Activated effector memory CD4-positive, alpha-beta T cell treated with Interleukin-2 at 50 U/mL for 16 hours (primary cell): ENCODE measurements at places on chromosomes 13 and 19.

GRCh38 chr13:26919311-26919710, 158.7 kb upstream of the GPR12 start:
- DNase-seq: no peak

- no peak for DNase-seq
These were observed 127.1 kb downstream of the VWA8 start for GRCh38 chr13:41833831-41834230.

- DNase-seq: no peak
These were observed 177.1 kb downstream of the RBM26 start for GRCh38 chr13:79228972-79229371.

DNA sequence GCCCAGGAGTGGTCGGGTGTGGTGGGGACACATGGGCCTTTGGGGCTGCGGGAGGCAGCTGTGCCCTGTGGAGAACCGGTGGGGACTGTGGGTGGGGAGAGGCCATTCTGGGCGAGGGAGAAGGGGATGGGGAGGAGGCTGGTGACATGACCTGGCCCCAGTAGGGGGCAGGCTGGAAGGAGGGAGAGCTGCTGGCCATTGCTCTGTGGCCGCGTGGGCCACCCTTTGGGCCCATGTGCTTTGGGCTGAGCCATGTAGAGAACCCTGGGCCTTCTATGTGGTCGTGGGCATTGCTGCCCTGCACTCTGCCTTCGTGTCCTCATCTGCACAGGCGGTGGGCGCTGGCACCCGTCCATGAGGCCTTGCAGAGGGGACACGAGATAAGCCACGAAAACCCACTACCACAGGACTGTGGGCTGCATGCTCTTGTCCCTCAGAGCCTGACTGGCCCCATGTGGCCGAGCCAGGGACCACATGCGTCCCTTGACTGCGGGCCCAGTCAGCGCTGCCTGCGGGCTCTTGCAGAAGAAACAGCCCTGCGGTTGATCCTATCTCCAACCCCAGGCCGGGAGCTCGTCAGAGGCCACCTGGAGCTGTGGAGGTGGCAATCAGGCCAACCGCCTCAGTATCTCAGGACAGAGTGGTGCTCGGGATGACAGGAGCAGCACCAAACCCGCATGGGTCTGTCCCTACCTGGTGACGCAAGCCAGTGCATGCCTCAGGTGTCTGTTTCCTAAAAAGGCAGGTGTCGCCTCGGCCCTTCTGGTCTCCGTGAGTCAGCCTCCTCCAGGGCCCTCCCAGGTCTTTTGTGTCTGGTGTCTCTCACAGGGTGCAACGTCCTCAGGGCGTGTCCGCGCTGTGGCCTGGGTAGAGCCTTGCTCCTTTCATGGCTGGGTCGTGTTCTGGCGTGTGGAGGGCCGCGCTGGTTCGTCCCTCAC, 14.3 kb downstream of the FZR1 start:
- DNase-seq: no peak

DNA sequence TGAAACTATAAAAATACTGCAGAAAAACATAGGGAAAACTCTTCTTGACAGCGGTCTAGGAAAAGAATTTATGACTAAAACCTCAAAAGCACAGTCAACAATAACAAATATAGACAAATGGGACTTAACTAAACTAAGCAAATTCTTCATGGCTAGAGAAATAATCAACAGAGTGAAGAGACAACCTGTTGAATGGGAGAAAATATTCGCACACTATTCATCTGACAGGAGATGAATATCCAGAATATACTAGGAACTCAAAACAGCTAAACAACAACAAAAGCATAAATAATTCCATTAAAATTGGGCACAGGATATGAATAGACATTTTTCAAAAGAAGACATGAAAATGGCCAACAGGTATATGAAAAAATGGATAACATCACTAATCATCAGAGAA, 303.6 kb upstream of the PRR20A start:
- DNase-seq: no peak

- no peak for DNase-seq
These were observed 11.5 kb downstream of the THOP1 start for GRCh38 chr19:2796659-2797266.

DNA sequence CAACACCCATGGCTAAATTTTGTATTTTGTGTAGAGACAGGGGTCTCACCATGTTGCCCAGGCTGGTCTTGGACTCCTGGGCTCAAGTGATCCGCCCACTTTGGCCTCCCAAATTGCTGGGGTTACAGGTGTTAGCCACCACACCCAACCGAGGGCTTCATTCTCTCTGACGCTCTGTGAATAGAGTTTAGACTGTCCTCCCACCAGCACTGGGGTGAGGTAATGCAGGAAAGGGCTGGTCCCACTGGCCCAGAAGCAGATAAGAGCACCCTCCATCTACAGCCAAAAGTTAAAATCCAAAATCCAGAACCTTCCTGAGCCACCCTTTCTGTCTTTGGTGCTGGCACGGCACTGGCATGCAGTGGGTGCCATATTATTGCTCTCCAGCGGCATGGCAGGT, 31.8 kb upstream of the HOMER3 start:
- no peak for DNase-seq

DNA sequence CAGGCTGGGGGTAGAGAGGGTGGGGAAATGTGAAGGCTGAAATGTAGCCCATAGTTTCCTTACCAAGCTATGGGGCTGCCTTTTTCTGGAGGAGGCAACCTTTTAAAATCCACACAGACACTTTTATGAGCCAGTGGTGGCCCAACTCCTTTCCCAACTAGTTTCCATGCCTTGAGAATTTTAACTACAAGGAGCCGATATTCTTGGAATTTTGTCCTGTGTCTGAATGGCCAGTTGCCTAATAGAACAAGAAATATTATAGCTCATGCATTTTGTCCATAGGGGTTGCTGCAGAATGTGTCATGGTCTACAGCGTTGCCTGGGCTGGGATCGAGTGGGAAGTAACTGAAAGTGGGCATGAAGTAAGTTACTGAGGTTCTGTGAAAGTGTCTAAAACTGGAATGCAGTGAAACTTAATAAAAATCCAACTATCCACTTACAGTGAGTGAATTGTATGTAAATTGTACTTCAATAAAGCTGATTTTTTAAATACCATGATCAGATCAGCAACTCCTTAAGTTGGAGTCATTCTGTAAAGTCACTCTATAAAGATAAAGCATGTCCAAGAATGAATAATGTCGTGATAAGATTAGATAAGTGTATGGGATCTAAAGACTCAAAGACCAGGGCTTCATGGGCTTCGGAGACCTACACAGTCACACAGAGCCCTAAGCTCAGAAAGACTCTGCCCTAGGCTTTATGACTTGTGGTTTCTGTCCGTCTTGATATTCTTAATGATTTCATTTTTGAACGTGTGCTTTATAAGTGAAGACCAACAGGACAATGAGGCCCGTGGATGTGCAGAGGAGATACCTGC, 122.6 kb upstream of the FNDC3A start:
- no peak for DNase-seq

DNA sequence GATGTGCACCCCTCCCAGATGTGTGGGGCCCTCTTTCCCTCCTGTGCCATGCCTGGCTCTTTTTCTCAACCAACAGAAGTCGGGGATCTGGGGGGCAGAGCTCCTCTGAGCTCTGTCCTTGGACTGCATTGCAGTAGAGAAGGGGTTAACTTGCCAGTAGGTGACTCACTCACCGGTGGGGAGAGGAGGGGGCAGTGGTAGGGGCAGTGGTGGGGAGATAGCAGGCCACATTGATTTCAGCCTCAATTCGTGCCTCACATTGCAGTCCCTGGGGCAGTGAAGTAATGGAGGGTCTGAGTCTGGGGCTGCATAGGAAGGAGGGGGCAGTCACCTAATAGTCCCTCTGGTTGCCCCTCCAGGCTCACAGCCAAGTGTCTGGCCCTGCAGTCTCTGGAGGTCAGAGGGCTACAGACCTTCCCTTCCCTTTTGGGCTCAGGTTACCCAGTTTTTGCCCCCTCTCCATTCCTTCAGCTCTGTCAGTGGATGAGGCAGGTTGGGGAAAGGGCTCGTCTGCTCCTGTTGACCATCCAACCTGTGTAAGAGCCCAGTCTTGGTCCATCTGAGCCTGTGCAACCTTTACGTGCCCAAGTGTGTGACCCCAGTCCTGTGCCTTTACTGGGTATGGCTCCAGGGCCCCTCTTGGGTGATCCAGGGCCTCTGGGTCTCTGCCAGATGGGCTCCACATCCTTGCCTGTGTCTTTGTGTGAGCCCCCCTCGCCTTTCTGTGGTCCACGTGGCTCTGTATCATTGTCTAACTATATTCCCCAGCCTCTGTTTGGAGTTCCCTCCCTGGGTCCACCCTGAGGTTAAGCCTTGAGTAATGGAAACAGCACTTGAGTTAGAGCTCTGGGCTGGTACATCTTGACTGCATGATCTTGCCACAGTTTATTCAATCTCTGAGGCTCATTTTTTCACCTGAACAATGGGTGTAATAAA, 13.0 kb downstream of the CIC start:
- no peak for DNase-seq

- no peak for DNase-seq
These were observed 987.9 kb downstream of the OLFM4 start for GRCh38 chr13:54016542-54016941.

GRCh38 chr13:71218960-71219359, 648.0 kb downstream of the DACH1 start:
- no peak for DNase-seq

DNA sequence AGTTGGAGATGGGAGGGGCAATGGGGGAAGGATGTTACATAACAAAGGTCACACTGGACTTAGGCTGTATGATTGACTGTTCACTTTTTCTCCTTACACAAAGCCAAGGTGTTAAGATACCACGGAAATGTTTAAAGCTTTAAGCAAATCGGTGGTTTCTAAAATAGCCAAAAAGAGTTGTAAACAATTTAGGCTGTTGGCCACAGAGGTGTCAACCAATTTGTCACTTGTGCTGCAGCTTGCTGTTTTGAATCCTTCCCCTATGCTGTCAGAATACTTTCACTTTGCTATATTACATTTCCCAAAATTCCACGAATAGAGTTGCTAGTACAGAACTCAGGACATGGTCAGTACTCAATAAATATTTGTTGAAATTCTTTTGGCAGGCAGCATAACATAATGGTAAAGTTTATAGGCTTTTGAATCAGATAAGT, 149.3 kb downstream of the VWA8 start:
- DNase-seq: no peak

- DNase-seq: no peak
These were observed 18.6 kb downstream of the IZUMO4 start for GRCh38 chr19:2115324-2115723.

- DNase-seq: no peak
These were observed 273.5 kb downstream of the FGF14 start for GRCh38 chr13:102128216-102128810.

- no peak for DNase-seq
These were observed 4.1 kb downstream of the FCER2 start for GRCh38 chr19:7697721-7698287.

DNA sequence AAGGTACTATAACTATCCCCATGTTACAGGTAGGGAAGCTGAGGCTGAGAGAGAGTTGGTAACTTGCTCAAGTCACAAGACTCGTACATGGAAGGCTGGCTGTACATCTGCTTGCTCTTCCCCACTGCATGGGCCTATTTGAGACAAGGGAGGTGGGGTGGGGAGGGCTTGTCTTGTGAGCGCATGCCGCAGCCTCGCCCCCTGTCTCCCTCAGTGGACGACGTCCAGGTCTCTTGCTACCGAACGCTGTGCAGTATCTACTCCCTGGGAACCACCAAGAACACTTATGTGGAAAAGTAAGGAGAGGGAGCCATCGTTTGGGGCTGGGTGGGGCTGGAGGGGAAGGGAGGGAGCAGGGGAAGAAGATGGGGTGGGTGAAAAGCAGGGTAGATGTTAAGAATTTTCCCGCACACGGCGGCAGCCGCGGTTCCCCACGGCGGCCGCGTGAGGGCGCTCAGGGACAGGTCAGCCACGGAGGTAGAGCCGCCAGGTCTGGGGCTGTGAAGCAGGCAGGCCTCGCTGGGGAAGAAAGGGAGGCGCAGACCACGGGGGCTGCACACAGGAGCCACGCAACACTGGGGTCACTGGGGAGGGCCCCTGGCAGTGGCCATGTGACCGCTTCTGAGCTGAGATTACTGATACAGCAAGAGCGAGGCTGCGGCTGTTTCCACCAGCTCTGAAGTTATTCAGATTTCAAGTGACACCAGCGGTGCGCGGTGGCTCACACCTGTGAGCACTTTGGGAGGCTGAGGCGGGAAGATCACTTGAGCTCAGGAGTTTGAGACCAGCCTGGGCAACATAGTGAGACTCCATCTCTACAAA, 81.5 kb downstream of the RYR1 start:
- DNase-seq: peak; percentile 72

DNA sequence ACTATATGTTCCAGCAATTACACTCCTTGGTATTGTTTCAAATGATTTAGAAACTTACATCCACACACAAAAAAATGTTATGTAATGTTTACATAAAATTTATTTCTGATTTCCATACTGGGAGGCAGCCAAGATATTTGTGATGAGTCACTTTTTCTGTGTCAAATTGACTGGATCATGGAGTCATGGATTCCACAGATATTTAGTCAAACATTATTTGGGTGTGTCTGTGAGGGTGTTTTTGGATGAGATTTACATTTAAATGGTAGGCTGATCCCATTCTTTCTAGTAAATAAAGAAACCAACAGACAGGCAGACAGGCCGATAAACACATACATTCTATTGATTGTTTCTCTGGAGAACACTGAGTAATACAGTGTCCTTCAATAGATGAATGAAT, 562.8 kb downstream of the SLITRK6 start:
- no peak for DNase-seq

GRCh38 chr13:100510208-100510957, 78.2 kb downstream of the GGACT start:
- DNase-seq: no peak

DNA sequence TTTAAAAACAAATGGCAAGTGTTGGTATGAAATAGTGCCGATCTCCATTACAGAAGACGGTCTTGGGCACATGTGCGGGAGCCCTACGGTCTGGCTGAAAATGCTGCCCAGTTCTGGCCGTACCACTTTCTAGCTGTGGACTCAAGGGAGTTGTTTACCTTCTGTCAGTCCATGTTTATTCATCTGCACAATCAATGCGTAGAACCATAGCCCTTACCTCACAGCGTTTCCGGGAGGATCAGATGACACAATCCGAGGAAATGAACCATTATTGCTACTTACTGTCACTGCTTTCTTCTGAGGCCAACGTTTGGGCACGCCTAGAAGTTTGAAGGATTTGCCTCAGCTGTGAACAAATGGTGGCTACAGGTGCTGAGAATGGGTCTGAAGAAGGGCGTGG, 31.2 kb downstream of the GADD45B start:
- peak; percentile 14 for DNase-seq

- no peak for DNase-seq
These were observed 1.2 kb upstream of the PLEKHG2 start for GRCh38 chr19:39411081-39411831.

GRCh38 chr19:4357095-4357797, 13.9 kb downstream of the MPND start:
- no peak for DNase-seq
